Right cardiac atrium (tissue), 5 donors: ENCODE measurements at places on chromosomes 5 and 9. TPM values are rescaled to one million over a fixed set of nuclear protein-coding genes. Genes with fewer than 3 reads are reported as not detected.

The TMEM8B gene
- 21.0 TPM for total RNA-seq

DNA sequence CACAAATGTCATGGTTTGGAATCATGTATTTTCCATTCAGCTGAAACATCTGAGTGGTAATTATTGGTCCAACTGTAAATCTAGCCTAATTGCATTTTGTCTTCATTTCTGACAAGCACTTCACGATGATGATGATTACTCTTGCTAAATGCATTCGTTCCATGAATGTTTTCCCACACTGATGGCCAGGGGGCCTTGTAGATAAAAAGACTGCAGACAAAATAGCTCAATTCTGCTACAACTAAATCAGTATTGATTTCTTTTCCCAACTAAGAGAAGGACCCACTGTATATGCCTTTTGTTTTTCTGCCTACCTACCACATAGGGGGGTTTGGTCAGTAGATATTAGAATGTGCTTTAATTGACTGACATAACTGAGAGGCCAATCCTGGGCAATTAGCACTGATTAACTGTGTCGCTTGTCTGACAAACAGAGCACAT lies 1351.3 kb upstream of the NUDT12 start:
- DNase-seq, result no peak

GRCh38 chr5:177497292-177498012 lies at the start of gene PDLIM7:
Gene PDLIM7, minus strand, starts transcription at chr5:177497604. Its CDS starts 1,092 bp downstream, at chr5:177496512.
- peak; percentile 98 for DNase-seq

The ANKRD18B gene
- 0.62 TPM for total RNA-seq

DNA sequence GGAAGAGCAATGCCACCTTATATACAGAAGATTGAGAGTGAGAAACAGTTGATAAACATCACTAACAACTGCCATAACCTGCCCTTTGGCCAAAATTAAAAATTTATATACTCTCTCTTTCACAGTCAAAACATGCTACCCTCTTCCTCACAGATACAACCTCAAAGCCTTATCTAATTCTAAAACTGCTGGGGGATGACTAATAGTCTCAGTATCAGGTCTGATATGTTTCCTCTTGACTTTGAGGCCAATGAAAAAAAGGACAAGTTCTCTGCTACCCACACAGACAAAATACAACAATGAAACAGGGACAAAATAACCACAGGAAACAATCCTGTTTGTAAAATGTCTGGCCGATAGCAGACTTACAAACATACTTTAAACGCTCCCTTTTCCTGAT lies 485.6 kb upstream of the NUDT12 start:
- DNase-seq, result no peak

The SIT1 gene
- total RNA-seq, result not detected
